Choroid plexus epithelial cell (primary cell): ENCODE measurements at places on chromosomes 16 and 17.

GRCh38 chr16:56610609-56611111 is 2.3 kb downstream of the MT2A start:
- DNase-seq = peak; percentile 63

DNA sequence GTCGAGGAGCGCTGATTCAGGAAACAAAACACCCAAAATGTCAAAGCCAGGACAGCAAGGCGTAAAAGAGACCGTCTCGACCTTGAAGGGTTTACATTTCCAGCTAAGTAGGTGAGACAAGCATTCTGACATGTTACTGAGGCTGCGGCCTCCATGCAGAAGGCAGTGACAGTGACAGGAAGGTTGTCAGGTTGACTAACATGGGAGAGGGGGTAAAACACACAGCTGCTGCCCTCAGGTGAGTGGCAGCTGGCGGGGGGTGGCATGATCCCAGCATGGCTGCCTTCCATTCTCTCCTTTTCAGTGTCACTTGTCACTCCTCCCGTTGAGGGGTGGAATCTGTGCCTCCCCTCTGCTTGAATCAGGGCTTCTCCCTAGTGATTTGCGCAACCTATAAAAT is 31.9 kb upstream of the CRHR1 start:
- no peak for DNase-seq

- DNase-seq = no peak
Observed at GRCh38 chr16:85528528-85529387, 84.4 kb upstream of the GSE1 start.

DNA sequence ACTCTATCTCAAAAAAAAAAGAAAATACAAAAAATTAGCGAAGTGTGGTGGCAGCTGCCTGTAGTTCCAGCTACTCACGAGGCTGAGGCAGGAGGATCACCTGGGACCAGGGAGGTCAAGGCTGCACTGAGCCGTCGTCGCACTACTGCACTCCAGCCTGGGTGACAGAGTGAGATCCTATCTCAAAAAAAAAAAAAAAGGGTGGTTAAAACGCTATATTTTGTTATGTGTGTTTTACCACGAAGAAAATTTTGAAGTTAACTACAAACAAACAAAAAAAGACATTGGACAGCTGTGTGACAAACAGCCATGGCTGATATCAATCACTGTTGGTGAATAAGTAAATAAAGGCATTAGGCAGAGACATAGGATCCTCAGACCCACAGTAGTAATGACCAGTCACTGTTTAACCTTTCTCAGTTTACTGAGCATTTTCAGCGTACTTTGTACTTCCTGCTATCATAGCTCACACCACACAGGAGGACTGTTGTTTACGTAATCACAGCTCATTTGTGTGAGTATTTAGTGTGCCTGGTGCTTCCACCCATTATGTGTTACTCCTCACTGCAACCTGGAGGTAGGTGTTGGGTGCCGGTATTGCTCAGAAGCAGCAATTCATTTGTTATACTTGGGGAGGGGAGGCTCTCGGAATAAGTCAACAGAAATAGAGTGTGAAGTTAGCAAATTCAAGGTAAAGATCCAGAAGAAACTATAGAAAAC is 55.4 kb downstream of the COPRS start:
- DNase-seq = peak; percentile 29

- no peak for DNase-seq
Observed at GRCh38 chr17:2197271-2197670, 106.3 kb downstream of the SMG6 start.

- DNase-seq = peak; percentile 75
Observed at GRCh38 chr16:59543641-59544040, 809.5 kb upstream of the GOT2 start.
